ENCODE measurements at places on chromosomes 3 and 15. TPM values are rescaled to one million over a fixed set of nuclear protein-coding genes. Genes with fewer than 3 reads are reported as not detected.

The TMEM207 gene
- 0.42 TPM for polyA plus RNA-seq

The CTXN2 gene
- polyA plus RNA-seq: 0.09 TPM

The AADACL2 gene
- polyA plus RNA-seq: 0.40 TPM

The CCDC39 gene
- polyA plus RNA-seq: 5.0 TPM

The MRAS gene
- 30.0 TPM for polyA plus RNA-seq

The CHAC1 gene
- polyA plus RNA-seq: 3.7 TPM

The RBMS3 gene
- polyA plus RNA-seq: 13.0 TPM

All from left renal pelvis (tissue), 4 donors.